T-helper 22 cell (primary cell): ENCODE measurements at places on chromosomes 7 and 10.

- DNase-seq: no peak
Observed at GRCh38 chr7:141820067-141820466, 21.2 kb downstream of the PRSS37 start.

- no peak for DNase-seq
Observed at GRCh38 chr7:4266270-4267040, 415.6 kb upstream of the FOXK1 start.

DNA sequence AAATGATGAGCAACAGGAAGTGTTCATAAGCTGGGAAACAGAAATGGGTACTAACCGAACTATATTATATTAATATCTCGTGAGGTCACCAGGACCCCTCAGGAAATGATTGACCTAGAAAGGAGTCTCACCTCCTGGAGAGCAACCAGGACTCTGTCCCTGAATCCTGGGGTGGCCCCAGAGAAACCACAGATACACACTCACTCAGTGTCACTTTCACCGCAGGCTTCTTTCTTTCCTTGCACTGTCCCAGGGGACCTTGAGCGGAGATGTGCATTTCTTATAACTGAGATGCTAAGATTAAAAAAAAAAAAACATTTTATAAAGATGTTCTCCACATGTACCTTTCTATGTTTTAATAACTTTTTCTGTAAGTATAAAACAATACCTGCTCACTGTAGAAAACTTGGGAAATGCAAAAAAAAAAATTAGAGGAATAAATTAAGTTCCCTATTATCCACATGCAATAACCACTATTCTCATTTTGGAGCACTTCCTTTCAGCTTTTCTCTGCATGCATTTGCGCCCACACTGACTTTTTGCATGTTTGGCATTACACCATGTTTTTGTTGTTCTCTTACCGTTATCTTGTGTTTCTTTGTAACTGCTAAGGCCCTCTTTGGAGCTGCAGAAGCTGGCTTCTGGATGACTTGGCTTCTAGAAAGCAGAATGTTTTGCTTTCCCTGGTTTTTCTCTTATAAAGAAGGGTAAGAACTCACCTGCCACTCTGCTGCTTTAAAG is 15.0 kb downstream of the NOD1 start:
- no peak for DNase-seq

DNA sequence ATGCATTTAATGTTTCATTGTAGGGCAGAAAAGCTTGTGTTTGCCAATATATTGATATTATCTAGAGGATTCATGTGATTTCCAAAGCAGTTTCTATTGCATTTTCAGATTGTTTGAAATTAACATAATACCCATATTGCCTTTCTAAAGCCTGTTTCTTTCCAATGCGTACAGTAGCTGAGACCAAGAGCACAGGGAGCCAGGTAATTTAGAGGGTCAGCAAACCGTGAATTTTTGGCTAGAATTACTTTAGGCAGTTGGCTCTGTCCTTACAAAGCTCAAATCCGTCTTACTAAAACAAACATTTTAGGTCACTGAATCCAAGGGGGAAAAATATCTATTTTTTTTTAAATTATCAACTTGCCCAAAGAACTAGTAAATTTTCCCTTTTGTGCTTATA is 604.9 kb upstream of the ADARB2 start:
- DNase-seq: no peak

GRCh38 chr7:79317728-79318127 is 135.7 kb downstream of the MAGI2 start:
- DNase-seq: no peak

DNA sequence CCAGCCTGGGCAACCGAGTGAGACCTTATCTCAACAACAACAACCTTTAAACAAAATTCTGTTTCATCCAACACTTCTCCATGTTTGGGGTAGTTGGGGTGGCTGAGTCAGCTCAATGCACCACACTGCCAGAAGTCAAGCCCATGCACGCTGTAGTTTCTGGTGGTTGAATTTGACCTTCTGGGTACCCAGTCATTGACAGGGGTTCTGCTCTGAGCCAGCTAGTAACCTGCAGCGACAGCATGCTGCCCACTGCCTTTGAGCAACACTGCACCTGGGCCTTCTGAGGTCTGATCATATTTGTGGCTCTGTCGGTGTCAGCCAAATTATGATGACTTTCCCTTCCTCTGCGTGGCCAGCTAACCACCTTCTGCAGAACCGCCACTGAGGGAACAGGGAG is 84.6 kb upstream of the ZNF438 start:
- no peak for DNase-seq

GRCh38 chr7:120394595-120394994 is 121.6 kb downstream of the KCND2 start:
- no peak for DNase-seq

DNA sequence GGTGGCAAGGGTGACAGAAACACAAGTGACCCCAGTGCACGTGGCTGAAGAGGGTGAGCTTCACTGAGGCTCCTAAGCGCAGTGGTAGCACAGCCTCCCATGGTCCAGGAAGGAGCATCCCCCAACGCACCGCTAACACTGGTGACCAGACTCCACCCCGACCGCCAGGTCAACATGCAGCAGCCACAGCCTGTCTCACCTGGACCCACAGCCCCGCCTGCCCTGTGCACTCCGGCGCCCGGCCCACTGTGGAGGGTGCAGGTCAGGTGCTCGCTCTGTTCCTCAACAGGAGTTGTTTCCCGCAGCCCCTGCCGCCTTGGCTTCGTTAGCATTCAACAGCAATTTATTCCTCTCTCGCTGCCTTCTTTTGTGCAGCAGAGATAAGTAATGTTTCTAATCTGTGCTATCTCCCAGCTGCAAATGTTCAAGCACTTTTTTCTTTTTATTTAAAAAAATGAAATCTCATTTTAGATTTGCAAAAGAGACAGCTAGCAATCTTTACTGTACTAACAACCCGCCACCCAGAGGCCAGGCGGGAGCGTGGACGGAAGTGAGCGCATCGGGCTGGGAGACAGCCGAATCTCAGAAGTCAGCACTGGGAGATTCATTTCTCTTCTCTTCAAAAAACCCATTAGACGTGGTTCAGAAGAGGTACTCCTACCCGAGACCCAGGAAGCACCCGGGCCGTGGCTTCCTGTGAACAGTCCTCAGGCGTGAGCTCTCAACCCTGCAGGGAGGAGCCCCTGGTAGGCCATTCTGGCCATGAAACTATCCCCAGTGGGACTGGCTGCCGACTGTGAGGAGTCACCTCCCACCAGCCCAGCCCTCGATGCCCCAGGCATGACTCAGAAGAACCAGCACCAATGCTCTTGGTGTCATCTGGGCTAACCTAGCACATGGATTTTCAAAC is 133.4 kb downstream of the MAD1L1 start:
- DNase-seq: no peak

DNA sequence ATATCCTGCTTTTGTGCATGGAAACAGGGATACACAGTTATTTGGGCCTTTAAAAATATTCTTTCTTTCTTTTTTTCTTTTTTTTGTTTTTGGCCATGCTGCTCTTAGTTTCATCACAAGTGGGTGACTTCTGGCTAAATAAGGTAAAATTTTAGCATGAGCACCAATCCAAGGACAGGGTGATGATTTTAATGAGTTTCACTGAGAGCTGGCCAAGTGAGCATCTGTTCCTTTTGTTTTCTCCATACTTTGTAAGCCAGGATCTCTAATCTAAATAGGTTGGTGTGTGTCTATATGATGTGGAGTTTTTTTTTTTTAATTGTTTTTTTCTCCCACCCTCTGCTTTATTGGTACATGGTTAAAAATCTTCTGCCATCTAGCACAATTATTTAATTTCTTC is 106.8 kb downstream of the POLL start:
- no peak for DNase-seq

- DNase-seq: no peak
Observed at GRCh38 chr7:45680776-45681175, 106.6 kb downstream of the ADCY1 start.

DNA sequence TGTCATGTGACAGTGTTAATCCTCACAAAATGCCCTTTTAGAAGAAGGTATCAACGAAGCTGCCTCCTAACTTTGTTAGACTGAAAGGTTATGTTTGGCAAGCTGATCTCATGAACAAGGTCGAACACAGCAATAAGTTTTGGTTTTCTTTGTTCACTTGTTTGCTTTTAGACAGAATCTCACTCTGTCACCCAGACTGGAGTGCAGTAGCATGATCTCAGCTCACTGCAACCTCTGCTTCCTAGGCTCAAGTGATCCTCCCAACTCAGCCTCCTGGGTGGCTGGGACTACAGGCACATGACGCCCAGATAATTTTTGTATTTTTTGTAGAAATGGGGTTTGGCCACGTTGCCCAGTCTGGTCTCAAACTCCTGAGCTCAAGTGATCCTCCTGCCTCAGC is 1.1 kb downstream of the STRA8 start:
- DNase-seq: no peak

GRCh38 chr7:122027058-122027457 is 117.0 kb downstream of the AASS start:
- DNase-seq: no peak

- DNase-seq: no peak
Observed at GRCh38 chr7:12436896-12437535, 33.4 kb upstream of the VWDE start.

DNA sequence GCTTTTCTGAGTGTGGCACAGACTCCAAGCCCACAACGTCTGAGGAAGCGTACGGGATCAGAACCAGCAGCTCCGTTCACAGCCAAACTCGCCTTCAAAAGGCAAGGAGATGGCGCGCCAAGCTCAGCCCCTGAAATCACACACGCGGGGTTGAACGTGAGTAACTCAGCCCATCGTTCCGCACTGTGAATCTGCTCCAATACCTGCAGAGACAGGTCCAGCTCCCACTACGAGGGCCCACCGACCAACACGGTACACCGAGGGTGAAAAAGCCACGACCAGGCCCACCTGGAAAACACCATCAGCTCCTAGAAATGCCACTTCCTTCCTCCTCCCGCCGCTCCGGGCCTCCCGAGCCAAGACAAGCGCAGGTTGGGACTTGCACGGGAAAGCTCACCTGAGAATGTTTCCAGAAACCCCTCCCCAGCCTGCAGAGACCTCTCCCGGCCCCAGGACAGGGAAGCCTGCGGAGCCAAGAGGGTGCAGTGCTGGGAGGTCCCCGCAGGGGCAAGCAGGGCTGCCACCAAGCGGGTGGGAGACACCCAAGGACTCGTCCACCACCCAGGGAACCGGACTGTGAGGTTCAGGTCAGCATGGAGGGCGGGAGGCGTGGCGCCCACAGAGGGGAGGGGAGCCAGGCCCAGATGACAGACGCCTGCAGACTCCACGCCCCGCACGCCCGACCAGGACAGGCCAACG is 93.9 kb upstream of the PDGFA start:
- no peak for DNase-seq

DNA sequence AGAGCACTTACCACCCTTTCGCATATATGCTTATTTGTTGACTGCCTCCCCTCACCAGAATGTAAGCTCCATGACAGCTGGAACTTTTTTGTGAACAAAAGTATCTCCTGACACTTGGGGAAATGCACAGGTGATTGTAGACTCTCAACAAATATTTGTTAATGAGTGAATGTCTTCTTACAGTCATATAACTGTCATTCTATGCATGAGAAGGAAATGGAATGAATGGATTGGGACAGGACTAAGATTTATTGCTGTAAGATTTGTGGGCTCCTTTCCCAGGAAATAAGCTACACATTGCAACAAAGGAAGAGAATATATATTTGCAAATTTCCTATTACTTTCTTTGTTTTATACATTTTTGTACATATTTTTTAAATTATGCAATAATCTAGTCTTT is 48.5 kb downstream of the FEZF1 start:
- no peak for DNase-seq

DNA sequence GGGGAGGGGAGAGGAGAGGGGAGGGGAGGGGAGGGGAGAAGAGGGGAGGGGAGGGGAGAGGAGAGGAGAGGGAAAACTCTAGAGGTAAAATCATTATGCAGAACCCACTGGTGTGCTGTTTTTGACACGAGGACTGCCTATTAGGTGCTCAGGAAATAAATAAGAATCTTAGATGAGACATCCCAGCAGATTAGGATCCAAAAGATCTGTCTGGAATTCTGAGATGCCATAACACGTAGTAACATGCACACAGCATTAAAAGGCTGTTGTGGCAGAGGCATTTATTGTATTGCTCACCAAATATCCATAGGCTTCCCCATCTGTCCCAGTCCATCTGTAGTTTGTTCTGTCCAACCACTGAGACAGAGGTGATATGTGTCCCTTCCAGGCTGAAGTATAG is 40.8 kb upstream of the KMT2E start:
- no peak for DNase-seq

DNA sequence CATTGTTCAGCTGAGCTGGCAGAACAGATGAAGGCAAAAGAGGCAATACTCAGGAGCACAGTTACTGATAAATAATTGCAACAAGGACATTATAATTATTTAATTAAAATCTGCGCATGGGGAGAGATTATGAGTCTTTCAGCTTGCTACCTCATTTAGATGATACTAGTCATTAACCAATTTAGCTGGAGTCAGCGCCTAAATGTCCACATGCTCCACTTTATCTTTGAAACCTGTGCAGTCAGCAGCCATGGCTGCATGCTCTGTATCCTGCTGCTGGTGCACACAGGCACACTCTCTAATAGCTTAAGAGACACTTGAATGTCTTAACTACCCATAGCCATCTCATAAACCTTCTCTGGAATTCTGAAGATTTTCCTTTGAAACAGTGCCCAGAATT is 196.8 kb downstream of the PPP1R3A start:
- DNase-seq: no peak

DNA sequence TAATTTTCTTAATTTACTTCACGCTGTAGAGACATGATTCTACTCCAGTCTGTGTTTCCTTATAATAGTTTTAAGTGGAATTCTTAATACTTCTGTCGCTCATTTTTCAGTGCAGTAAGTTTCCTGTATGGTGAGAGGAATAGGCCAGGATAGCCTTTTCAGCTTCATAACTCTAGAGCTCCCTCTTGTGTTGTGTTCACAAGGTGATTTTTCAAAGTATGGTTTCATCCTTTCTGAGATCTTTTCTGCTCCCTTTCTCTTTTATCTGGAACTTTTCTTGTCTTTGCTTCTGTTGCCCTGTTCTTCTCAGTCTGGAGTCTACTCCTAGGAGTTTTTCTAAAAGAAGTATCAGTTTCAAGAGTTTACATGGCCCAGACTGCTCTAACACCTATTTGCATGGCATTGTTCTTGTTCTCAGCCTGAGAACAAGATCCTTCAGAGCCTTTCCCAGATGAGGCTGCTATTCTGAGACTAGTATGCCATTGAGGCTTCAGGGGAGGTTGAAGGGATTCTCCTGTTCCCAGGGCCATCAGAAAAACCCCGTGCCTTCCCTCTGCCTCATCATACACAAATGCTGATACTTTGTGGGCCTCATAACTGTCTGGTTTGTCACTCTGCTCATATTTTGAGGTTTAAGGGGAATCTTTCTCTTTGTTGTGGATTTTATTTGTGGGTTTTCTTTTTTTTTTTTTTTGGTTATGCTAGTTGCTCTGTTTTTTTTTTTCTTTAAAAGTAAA is 21.8 kb downstream of the NET1 start:
- no peak for DNase-seq

DNA sequence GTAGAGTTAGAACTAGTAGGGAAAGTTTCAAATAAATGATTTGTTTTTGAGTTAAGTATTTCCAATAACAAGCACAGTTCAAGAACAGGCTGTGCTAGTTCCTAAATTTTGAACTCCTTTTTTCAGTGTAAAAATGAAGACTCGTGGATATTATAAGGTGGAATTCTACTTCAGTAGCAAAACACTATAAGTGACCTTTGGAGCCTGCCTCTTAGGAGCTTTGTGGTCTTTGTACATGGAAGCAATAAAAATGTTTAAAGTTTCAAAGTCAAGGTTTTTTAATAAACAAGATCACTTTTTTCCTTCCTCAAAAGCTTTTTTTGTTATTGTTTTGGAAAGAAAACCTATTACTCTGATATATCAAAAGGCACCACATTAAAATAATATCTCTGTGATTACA is 292.4 kb upstream of the VWC2 start:
- no peak for DNase-seq

GRCh38 chr10:42940487-42941294 is 136.2 kb upstream of the RET start:
- DNase-seq: no peak
